Colonic mucosa (tissue), 4 donors: ENCODE measurements at places on chromosomes 2 and 18. TPM values are rescaled to one million over a fixed set of nuclear protein-coding genes. Genes with fewer than 3 reads are reported as not detected.

DNA sequence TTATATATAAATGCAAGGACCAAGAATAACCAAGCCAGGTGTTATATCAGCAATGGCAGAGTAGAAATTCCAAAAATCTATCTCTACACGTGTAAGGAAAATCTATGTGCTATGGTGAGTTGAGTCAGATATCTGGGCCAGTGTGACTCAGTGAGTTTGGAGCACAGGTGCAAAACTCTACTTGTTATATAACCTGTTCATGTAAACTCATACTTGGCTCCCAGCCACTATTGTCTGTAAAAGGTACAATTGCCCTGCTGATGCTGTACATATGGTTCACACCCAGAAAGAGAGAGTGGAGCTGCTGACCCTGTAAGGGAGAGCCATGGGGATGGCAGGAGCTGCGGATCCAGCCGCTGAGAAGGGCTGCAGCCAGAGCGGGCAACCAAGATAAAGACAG is 112.0 kb downstream of the TRABD2A start:
- DNase-seq = peak; percentile 81

The ZSWIM2 gene
- total RNA-seq = not detected

The C2orf92 gene
- 4.6 TPM for total RNA-seq

- DNase-seq = no peak
Observed at GRCh38 chr2:61882850-61883249, 5.6 kb downstream of the CCT4 start.

GRCh38 chr2:56128235-56128634 is 55.6 kb upstream of the CCDC85A start:
- DNase-seq = no peak

- peak; percentile 82 for DNase-seq
Observed at GRCh38 chr18:5628512-5629255, 84.9 kb upstream of the EPB41L3 start.
